ENCODE measurements at places on chromosomes 1 and 21.
A peak's percentile ranks its signal among the peaks of the same experiment; 100 is the strongest.

DNA sequence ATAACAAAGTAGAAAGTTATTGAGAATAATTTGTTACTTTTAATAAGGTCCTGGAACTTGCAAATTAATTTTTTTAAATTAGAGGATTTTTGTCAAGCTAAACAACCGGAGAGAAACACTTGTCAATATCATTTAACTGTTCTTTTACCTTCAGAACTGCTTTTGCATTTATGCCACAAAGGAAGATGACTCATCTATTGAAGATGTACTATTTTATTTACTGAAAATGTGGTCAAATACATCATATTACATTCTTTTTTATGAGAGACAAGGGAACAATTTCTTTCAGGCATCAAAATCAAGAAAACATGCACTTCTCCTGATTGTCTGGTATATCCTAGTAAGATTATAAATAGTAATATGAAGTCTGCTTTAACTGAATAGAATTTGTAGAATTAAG, 558.2 kb upstream of the PRMT6 start:
- no peak for DNase-seq

- DNase-seq, result no peak
Measured at GRCh38 chr1:192626366-192627179, 9.4 kb upstream of the RGS13 start.

DNA sequence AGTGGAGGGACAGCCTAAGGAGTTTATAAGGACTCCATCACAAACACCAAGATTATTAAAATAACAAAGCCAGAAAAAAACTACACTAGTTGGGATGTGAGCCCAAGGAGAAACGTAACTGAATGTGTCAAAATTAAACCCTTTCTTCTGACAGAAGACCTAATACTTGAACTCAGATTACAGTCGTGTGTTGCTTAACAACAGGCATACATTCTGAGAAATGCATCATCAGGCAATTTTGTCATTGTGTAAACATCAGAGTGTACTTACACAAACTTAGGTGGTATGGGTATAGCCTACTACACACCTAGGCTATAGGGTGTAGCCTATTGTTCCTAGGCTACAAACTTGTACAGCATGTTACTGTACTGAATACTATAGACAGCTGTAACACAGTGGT, 23.4 kb downstream of the DSTYK start:
- no peak for DNase-seq

- DNase-seq, result no peak
Measured at GRCh38 chr21:27631471-27631870, 664.6 kb upstream of the ADAMTS5 start.

GRCh38 chr1:88502886-88503285, 181.2 kb upstream of the PKN2 start:
- no peak for DNase-seq

DNA sequence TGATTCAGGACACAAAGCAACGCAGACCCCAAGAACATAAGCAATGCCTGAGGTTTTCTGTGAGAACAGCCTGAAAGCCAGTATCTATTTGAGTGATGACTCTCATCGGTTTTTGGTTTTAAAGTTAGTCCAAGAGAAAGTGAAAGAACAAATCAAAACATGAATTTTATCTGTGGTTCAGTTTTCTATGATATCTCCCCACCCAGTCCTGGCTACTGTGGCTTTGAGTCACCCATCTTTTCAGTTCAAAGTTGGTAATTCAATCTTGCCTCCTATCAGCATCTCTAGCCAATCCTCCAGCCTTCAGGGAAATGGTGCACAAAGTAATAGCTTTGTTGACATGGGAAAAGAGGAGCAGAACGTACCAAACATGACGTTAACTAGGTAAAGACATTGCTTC, 40.5 kb upstream of the KRTAP19-8 start:
- DNase-seq, result no peak

- DNase-seq, result no peak
Measured at GRCh38 chr1:116111524-116112021, 374 bp downstream of the MAB21L3 start.

DNA sequence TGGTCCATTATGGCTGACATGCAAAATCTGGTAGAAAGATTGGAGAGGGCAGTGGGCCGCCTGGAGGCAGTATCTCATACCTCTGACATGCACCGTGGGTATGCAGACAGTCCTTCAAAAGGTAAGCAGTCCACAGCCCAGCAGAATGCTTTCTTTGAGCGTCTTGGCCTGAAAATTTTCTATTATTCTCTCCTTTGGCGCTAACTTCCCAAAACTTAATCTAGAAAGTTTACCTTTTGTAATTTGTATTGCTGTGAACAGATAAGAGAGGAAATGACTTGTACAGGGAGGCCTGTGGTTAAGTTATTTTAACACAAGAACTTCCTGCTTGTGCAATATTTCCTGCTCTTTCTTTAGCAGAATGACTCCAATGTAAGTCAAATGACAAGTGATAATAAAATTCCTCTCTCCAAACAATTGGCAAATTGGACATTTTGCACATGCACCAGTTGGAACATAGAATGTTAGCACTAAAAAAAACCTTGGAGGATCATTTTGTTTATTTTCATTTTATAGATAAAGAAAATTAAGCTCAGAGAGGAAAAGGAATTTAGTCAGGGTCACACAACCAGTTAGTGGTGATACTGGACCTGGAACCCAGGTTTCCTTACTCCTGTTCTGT, 18.9 kb downstream of the CAP1 start:
- peak; percentile 56 for DNase-seq

DNA sequence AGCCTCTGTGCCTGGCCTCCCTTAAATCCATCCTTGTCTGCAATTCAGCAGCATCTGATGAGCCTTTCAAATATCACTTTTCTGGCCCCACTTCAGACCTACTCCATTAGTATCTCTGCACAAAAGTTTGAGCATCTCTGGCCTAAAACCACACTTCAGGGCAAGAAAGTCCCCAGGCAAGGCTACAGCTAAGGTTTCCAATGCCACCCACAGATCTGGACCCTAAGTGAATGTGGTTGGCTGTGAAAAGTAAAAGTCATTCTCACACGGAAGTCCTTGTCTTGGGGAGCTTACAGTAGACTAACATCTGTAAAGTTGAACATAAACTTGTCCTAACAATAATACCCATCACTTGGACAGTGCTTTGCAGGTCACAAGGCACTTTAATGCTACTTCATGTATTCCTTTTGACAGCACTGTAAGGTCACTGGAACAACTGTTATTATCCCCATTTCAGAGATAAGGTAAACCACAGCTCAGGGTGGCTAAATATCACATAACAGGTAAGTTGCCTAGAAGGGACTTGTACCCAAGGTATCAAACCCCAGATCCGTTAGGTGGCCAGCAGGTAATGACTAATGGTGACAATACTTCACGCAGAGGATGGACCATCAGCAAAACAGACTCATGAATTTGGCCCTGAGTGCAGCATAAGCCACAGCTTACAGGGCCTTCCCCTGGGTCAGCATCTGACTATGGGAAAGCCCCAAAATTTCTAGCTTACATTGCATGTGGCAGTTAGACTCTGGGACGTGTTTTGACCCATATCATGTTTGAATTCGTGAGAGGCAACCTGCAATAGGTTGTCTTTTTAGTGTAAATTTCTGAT, 356.0 kb downstream of the HHAT start:
- no peak for DNase-seq
